Stimulated activated CD8-positive, alpha-beta memory T cell treated with anti-CD3 and anti-CD28 coated beads, Interleukin-15, amount 100 ng/mL, for 4 hours (primary cell): ENCODE measurements at places on chromosomes 5 and 9.

- no peak for DNase-seq
Observed at GRCh38 chr9:124455820-124456219, 5.6 kb downstream of the ADGRD2 start.

GRCh38 chr9:113653746-113654604 lies 190.4 kb downstream of the RGS3 start:
- no peak for DNase-seq

- no peak for DNase-seq
Observed at GRCh38 chr5:1007681-1008450, 736 bp upstream of the NKD2 start.

DNA sequence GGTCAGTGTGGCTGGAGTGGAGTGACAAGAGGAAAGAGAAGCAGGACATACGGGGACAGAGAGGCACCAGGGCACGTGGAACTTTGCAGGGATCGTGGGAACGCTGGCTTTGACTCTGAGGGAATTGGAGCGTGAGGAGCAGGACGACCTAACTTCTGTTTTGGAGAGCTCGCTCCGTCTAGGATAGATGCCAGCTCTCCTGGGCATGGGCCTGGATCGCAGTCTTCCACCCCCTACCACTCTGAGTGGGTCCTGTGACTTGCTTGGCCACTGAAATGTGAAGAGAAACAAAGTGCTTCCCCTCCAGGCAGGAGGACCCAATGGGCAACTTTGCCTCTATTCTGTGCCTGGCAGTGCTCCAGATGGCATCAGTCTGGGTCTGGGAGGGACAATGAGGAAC lies 8.7 kb upstream of the SH3PXD2B start:
- DNase-seq = no peak

DNA sequence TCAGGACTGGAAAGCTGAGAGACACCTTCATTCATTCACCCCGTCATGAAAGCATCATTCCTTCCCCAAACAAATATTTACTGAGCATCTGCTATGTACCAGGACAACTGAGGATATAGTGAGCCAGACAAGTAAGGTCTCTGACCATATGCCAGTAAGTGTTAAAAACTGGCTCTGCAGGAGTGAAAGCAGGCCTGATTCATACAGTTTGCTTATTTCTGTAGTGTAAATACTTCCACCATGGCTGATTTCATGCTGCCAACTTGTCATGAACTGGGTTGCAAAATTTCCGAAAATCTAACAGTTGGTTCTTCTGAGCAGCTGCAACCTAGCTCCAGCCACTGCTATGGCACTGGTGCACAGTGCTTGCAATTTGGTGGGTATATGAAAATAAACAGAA lies 68.1 kb downstream of the YIPF5 start:
- DNase-seq = no peak

DNA sequence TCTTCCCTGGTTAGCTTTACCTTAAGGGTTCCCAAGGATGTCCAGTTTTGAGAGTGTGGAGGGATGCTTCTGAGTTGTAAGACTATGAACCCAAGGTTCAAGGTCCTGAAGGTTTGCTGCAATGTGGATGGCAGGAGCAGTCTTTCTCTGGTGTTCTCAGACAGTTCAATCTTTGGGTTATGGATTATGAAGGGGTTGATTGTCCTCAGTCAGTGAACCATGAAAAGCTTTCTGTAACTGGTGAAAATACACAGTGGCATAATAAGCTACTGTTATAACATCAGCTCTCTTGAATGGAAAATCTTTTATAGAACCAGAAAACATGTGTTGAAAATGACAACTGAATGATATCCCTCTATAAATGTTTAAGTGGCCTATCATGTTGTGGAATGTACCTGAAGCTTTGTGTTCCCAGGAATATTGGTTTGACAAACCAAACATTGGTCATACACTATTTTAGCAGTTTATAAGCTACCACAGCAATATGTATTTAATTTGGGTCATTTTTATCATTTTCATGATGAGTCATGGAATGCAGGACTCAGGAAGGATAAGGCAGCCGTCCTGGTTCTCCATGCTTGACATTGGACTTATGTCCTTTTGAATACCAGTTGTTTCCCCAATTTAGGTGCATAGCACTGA lies 1041.8 kb upstream of the ARRDC3 start:
- DNase-seq = no peak

DNA sequence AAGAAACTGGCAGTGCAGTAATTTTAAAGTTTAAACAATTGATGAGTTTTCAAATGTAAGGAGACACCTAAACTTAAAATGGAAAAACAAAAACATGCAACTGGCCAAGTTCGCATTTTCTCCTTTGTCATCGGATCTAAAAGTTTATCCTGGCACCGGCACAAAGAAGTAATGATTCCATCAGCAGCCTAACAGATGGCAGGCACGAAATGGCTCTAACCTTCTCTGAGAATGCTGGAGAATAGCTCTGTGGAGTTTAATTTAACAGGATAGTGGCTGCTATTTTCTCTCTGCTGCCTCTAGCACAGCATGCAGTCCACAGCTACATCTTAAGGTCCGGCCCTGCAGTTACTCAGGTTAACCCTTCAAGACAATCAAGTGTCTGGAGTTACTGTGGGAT lies 82.2 kb downstream of the PRELID2 start:
- DNase-seq = no peak

GRCh38 chr9:86705490-86705889 lies 241.8 kb downstream of the GAS1 start:
- DNase-seq = no peak

DNA sequence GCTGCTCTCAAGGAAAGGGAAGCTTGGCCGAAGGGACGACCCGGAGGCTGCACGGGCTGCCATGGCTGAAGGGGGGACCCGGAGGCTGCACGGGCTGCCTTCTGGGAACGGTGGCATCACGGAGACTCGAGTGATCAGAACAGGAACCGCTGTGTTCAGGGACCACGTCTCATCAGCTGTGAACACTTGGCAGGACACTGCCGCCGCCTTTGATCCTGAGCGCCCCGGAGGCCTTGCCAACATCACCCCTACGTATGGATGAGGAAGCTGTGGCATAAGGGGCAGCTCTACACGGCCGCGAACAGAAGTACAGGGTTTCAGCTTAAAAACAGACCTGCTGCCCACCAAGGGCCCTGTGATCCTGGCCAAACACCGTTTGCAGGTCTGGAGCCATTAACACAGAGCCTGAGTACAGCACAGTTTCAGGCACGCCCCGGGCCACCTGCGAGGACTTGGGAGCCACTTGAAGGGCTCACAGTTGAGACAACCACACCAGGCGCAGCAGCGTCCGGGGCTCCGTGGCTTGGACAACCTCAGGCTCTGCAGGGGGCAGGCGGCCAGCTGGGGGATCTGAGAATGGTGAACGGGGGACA lies 23.9 kb upstream of the TERT start:
- no peak for DNase-seq

GRCh38 chr5:10676224-10676623 lies 84.8 kb downstream of the DAP start:
- DNase-seq = no peak

DNA sequence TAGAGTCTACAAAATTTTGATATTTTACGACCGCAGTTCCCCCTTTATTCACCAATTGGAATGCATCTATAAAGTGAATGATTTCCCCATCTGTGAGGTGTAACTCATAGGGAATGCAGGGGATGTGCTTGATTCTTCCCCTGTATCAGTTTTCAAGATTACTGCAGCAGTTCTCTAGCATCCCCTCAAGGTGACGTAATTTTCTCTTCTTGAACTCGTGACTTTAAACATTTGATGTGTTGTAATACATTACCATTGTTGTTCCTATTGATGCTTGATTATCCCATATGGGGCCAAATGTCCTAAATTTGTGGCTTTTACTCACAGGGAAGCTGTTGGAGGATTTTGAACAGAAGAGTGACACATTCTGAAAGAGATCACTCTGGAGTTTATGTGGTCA lies 240.2 kb downstream of the CD180 start:
- no peak for DNase-seq

DNA sequence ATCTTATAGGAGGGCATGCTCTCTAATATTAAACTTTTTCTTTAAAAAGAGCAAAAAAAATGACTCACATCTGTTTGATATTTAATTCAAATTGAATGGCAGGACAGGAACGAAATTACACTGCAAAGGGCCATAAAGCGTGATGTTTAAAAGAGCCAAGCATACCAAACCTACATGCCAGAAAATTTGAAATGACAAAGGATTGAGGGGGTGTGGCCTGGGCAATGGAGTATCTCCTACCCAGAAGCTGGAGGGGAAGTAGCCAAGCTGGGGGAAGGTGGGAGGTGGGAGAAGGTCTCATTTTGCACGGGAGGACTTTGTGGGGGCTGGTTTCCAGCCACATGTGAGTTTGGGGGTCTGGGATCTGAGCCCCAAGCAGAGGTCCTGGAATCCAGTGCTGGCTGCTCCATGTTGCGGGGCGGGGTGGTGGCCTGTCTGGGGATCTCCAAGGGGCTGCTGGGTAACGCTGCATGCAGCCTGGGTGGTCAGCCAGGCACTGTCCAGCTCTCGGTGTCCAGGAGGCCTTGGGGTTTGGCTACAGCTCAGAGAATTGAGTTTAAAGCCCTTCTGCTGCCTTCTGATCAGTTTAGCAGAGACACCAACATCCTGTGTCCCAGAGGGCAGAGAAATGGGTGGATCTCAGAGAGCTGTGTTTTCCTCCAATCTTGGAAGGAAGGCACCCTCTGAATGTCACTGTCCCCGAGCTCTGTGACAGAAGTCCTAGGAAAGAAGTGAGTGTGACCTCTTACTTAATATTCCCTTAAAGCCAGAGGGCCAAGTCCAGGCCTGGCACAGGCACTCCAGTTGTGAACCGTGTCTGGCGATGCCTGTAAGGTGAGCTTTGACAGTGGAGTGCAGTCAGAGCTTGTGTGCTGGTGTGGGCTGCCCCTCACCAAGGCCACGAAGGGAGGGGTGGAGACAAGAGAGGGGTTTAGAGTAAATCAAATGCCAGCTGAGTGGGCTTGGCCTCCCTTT lies 7.6 kb downstream of the DCANP1 start:
- DNase-seq = no peak

DNA sequence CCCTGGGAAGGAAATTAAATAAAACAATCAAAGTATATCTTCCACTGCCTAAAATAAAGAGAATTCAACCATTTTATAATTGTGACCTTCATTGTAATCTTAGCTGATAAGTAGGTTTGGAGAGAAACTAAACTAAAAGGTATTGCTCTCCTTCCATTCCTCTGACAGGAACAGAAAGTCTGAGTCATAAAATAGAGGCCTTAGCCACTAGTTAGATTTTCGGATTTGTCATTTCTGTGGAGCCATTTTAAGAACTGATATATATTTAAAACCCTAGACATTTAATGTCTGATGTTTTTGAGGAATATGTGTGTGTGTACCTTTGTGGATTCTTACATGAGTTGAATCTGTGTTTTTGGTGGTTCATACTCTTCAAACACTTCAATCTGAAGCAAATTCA lies 11.8 kb upstream of the TMC1 start:
- no peak for DNase-seq

DNA sequence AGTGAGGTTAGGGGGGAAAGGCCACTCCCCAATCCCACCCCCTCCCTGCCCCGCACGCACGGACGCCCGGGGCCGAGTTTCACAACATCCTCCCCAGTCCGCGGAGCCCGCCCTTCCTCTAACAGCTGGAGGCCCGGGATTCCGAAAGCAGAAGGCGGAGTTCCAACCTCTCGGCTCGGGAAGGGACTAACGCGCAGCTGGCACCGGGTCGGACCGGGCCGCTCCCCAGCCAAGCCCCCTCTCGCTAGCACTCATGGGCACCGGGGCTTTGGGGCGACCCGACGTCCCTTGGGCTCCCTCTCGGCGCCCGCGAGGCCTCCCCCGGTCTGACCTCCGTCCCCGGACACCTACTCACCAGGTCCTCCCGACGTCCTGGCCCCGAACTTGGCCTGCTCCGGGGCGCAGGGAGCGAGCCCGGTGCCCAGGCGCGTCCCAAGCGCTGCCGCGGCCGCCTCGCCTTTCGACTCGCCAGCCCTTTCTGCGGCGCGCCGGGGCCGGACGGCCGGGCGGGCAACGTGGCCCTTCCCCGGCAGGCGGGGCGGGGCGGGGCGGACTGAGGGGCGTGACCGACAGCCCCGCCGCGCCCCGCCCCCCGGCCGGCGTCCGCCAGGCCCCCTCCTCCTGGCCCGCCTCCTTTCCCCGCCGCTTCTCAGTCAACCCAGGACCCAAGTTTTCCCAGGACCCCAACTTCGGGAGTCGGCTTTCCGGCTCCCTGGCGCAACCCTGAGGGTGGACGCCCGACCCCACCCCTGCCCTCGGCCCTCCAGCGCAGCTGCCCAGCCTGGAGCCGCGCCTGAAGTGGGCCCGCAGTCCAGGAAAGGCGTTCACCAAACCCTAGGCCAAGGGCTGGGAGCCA lies at the start of gene MGAT1:
TSS of gene MGAT1 (minus strand) at position 482 of the 856 bp plus-strand sequence. CDS start 9,835 bp downstream, outside the sequence.
- DNase-seq = peak; percentile 70

DNA sequence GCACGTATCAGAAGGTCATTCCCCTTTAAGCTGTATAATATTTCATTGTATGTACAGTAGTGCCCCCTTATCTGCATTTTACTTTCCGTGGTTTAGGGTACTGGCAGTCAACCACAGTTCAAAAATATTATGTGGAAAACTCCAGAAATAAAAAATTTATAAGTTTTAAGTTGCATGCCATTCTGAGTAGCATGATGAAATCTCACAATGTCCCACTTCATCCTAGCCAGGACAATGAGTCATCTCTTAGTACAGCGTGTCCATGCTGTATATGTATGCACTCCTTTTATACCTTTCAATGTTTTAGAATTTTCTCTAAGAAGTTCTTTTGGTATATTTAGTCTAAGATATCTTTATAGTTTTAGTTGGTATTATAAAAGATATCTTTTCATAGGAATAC lies 115.0 kb upstream of the HAND1 start:
- DNase-seq = no peak
